ENCODE measurements at places on chromosomes 7 and 10.

DNA sequence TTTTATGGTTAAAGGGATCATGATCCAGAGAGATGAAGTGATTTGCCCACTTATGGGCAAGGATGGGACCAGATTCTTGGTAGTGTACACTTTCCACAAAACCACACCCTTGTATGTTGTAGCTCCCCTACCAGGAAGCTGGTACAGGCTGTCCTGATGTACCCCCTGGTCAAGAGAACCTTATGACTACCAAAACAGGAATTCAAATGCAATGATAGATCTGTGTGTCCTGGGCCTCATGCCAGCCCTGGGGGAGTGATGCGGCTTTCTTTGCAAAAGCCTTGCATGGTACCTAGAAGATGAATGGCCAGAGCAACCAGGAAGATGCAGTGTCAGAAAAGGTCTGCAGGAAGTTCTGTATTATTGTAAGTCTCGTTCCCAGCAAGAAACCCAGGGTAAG lies 94.9 kb upstream of the AGK start:
- no peak for DNase-seq

DNA sequence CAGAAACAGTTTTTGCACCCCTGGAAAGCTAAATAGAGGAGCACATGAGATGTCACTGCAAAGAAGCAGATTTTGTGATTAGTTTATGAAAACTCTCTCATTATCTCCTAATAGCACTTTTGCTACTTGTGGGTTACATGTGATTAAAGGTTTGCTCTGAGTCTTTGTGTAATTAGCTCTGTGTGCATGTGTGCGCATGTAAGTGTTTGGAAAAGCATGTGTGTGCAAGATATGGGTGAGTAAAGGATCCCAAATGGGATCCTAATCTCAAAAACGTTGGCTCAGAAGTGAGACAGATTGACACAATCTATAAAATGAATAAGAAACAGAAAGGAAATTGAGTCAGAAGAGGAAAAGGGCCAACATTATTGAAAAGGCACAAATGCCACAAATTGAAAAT lies 104.5 kb downstream of the SKIDA1 start:
- no peak for DNase-seq

DNA sequence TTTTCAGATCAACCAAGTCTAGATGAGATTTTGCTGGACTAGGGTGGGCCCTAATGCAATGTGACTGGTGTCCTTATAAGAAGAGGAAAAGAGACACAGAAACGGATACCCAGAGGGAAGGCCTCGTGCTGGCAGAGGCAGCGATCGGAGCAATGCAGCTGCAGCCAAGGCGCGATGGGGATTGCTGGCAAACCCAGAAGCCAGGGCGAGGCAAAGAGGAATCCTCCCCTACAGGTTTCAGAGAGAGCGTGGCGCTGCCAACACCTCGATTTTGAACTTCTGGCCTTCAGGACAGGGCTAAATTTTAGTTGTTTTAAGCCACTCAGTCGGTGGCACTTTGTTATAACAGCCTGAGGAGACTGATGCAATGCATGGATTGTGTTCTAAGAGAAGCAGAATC lies 157.1 kb upstream of the RHEB start:
- no peak for DNase-seq

GRCh38 chr7:27101957-27102580 lies 414 bp downstream of the HOXA2 start:
- no peak for DNase-seq

DNA sequence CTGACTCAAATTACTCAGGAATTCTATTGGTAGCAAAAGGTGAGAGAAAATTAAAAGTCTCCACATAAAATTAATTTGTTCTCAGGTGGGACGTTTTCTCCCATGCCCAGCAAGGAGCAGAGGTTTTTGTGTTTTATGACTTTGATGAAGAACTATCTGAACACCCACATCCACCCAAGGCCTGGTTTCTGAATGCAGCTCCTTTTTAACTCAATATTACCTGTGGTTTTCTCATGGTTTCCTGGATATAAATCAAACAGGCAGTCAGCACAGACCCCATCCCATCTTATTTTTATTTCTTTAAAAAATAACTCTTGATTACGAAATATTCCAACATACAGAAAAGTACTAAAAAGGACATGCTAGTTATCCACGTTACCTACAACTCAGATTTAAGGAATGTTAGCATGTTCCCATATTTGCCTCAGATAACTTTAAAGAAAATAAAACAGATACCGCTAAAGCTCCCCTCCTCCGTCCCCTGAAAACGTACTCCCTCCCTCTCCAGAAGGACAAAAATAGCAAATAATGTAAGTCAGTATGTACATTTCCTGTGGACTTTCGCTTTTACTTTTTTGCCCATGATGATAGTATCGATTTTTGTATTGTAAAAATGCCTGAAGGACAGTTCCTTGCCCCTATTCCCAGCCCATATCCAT lies 43.4 kb downstream of the GLI3 start:
- no peak for DNase-seq

- DNase-seq = no peak
These were observed 6.7 kb downstream of the CEP55 start for GRCh38 chr10:93503075-93503474.

DNA sequence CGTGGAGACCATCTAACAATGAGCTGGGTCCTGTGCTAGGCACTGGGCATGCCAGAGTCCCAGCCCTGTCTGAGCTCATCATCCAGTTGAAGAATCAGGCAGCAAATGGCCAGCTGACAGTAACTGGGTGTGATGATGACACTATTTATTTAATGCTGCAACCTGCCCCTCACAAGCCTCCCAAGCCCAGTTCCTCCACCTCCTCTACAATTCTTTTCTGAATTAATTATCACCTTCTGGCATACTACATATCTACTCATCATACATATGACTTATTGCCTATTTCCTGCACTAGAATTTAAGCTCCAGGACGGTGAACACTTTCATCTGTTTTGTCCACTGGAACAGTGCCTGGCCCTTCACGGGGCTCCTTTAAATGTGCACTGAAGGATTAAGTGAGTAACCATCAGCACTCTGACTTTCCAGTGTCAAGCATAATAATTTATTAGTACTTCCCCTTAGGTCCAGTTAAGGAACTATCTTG lies 96.7 kb upstream of the LAMB4 start:
- no peak for DNase-seq

- DNase-seq = no peak
These were observed 1.2 kb downstream of the EZH2 start for GRCh38 chr7:148882841-148883265.

GRCh38 chr7:93039282-93039681 lies 78.5 kb downstream of the SAMD9 start:
- DNase-seq = no peak

DNA sequence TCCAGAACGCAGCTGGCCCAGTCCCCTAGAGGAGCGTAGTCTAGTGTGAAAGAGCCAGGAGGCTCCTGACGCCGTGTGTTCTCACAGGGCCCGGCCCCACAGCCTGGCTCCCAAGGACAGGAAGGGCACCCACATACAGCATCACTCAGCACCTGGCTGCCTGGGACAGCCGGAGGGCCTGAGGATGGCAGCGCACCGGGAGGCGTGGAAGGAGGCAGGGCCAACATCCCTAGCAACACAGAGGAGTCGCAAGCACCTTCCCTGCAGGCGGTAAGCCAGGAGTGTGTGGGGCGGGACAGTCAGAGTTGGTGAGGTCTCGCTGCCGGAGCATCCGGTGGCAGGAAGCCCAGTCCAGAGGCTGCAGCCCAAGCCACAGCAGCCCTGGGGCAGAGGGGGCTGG lies 125.8 kb downstream of the MAD1L1 start:
- DNase-seq = no peak

DNA sequence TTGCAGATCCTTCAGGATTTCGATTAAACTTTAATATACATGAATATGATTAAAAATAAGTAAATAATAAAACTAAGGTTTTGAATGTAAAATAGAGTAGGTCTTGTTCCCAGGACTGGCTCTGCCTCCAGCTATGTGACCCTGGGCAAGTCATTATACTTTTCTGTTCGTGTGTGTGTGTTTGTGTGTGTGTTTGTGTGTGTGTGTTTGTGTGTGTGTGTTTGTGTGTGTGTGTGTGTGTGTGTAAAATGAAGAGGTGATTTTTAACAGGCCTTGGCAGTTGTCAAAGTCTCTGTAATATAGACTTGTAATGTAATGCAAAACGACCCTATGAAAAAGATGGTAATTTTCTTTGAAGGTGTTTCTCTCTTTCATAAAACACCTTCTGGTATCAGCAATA lies 79.2 kb downstream of the HGF start:
- no peak for DNase-seq

DNA sequence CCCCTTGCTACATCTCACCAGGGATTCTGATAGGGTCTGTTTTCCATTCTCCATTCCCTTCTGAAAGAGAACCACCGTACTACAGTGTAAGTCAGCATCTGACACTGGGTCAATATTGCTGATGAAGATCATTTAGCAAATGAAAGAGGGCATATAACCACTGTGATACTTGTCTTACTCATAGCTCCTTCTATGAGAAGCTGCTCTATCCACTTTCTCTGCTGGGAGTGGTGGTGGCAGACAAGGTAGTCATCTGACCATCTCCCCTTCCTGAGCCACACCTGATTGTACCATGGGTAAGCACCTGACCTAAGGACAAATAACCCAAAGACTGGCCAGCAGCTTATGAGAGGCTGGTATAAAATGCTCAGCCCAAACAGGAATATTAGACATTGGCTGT lies 220.4 kb downstream of the DOCK4 start:
- no peak for DNase-seq

GRCh38 chr10:71801361-71801760 lies 28.0 kb upstream of the VSIR start:
- DNase-seq = no peak

- no peak for DNase-seq
These were observed 11.1 kb downstream of the CALY start for GRCh38 chr10:133325440-133326222.

- DNase-seq = no peak
These were observed 189.4 kb upstream of the SHH start for GRCh38 chr7:156001496-156002260.

DNA sequence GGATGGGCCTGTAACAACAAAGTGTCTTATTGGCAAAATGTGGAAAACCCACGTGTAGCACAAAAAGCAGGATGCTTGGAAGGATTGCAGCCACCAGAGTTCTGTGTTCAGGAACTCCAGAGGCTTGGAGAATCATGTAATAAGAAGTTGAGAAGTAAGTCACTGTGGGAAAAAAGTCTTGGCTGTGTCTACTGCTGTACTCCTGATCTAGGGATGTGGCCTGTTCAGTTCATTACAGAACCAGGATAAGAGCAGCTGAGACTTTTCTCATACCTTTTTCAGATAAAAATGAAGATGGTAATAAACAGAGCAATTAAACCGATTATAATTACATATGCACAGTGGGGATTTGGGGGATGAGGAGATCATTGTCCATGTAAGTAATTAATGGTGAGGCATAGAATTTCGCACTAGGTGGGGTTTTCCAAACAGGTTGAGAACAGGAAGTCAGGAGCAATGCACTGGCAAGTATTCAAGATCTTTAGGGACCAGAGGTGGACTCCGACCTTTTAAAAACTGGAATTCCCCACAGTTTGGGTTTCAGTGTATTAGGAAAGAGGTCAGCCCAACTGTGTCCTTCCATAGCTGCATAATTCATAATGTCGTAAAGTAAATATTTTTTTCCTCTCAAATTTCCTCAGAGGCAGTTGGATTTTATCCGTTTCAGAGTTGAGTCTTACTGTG lies 281.7 kb downstream of the FRMD4A start:
- DNase-seq = no peak

GRCh38 chr10:13485623-13486022 lies 43.2 kb downstream of the BEND7 start:
- no peak for DNase-seq

DNA sequence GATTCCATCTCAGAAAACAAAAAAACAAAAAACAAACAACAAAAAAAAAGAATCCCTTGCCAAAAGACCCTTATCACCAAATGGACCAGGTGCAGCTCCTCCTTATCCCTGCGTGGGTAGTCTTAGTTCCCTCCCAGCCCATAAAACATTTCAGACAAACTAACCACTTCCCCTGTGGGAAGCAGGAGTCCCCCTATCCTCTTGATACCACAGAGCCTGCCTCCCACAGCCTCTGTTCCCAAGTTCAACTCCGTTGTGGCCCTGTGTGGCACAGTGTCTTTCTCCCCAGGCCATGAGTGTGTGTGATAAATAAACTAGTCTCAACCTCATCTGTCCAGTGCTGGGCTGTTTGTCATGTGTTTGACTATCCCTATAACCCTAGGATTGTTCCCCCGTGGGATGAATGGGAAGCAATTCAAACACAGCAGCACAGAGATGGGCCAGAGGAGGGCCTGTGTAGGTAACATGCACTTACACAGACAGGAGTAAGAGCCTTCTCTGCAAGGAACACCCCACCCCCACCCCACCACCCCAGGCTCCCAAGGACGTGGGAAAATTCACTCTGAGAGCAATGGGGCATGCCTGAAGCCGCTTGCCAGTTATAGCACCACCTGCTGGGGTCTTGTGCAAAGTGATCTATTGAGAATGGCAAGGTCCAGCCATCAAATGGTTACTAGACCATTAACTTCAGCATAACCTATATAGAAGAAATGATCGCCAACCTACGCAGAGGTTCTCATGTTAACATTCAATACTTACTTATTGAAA lies 147.1 kb upstream of the GHITM start:
- DNase-seq = no peak

DNA sequence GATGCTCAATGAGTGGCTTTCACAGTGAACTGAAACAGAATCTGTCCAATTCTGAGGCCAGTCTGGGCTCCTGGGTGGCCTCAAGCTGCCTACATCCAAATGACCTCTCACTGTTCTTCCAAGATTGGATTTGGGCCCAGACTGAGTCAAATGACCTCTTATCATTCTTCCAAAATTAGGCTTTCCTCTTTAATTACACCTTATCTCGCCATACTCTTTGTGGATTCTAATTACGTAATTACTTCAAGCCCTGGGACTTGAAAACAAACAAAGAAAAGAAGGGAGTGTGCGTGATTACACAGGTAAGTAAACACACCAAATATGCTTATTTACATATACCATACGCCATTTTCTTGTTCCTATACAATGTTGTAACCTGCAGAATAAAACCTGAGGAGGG lies 18.8 kb downstream of the SORBS1 start:
- DNase-seq = no peak

DNA sequence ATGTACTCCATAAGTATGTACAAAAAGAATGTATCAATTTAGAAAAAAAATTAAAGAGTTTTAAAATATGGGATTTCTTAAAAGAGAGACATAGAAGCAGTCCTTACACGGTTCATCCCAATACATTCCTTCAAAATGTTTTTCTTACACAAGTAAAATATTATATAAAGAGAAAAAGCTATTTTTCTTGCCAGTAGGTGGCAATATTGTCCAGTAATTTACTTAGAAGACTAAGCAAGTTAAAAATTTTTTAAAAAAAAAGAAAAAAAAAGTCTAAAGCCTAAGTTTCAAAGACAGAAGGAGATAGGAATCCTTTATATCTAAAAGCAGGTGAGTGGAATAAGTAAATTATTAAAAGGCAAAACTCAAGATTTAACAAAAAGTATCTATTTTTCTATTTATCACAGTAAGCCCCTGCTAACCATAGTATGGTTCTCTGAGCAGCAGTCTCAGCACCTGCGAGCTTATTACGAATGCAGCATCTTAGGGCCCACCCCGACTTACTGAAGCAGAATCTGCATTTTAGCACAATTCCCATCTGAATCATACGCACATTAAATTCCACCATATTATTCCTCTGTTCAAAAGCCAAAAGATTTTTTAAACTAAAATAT lies 240.6 kb downstream of the DGKI start:
- no peak for DNase-seq
